ENCODE measurements at places on chromosomes 4 and X.
A peak's percentile ranks its signal among the peaks of the same experiment; 100 is the strongest.

DNA sequence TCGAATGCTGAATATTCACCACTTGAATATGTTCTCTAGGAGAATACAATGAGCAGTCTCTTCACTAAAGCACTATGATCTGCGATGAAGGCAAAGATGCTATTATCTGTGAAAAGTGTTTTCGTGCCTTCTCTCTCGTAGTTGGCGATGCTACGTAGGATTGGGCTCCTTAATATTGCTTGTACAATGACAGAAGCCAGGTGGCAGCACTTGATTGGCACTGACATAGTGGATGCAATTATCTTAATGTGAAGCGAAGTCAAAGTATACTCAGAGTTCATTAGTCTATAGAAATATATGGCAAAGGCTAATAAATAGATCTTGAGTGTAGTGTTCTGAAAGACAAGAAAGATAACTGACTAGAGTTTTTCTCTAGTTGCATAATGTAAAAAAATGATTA is 1135.7 kb upstream of the AGA start:
- DNase-seq, result no peak

- DNase-seq, result no peak
These were observed 18.4 kb upstream of the CWH43 start for GRCh38 chr4:48967631-48968030.

GRCh38 chr4:101259876-101260275 is 87.5 kb downstream of the PPP3CA start:
- DNase-seq, result no peak

- no peak for DNase-seq
These were observed 9.9 kb downstream of the CENPC start for GRCh38 chr4:67535280-67535840.

GRCh38 chr4:10977534-10977933 is 293.0 kb upstream of the CLNK start:
- DNase-seq, result no peak

DNA sequence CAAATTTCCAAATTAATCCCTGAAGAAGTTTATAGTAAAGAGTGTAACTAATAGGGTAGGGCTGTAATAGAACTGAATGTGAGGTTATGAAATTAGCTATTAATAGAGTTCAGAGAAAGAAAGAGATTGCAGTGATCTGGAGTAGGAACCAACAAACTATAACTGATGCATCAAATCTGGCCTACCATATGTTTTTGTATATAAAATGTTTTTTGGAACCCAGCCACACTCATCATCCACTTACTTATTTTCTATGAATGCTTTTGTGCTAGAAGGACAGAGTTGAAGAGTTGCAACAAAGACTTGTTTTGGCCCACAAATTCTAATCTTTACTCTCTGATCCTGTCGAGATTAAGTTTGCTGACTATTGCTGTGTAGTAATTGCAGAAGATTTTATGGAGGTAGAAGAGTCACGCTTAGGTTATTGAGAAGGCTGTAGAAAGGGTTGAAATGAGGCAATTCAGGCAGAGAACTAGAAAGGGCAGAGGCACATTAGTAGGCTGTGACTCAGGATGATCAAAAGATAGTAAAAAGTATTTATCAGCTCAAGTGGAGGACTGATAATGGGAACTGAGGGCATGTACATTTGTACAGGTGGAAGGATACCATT is 298.7 kb upstream of the EMCN start:
- DNase-seq, result no peak

GRCh38 chr4:13523105-13523477 is 21.2 kb downstream of the NKX3-2 start:
- no peak for DNase-seq

DNA sequence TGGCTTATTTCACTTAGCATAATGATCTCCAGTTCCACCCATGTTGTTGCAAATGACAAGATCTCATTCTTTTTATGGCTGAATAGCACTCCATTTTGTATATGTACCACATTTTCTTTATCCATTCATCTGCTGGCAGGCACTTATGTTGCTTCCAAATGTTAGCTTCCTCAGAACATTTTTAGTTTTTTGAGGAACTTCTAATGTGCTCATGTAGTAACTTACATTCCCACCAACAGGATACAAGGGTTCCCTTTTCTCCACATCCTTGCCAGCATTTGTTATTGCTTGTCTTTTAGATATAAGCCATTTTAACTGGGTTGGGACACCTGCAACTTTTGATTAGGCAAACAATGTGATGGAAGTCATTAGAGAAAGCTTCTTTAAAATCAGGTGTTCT is 454.2 kb downstream of the NLGN4X start:
- no peak for DNase-seq

GRCh38 chr4:146110871-146111485 is 64.5 kb upstream of the LSM6 start:
- no peak for DNase-seq

DNA sequence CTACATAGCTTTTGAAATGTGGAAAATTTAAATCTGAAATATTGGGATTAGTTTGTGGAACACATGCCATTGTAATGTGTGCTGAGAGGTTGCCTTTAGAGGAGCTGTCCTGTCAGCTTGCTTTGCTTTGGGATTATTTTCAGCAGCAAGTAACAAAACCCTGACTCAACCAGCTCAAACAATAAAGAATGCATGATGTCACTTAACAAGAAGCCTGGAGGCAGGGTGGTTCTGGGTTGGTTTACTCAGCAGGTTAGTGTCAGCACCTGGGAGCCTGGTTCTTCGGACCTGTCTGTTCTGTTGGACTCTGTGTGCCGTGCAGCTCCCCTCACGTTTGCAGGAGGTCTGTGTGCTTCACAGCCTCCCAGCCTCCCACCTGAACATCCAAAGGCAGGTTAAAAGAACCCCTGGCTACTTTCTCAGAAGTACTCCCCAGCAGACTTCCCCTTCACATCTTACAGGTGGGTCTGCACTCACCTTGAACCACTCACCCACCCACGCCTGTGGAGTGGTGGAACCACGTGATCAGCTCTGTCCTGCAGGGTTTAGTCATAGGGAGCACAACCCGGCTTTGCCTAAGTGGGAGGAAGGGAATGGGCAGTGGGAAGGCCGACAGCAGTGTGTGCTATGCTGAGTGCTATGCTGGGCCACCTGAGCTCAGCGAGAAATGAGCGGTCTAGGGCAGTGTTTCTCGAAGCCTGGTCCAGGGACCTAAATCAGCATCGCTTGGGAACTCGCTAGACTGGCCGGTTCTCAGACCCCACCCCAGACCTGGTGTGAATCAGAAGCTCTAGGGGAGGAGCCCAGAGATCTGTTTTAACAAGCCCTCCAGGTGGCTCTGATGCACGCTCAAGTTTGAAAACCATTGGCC is 20.4 kb downstream of the TMEM131L start:
- DNase-seq, result no peak

GRCh38 chr4:119284876-119285780 is 36.8 kb downstream of the FABP2 start:
- no peak for DNase-seq

DNA sequence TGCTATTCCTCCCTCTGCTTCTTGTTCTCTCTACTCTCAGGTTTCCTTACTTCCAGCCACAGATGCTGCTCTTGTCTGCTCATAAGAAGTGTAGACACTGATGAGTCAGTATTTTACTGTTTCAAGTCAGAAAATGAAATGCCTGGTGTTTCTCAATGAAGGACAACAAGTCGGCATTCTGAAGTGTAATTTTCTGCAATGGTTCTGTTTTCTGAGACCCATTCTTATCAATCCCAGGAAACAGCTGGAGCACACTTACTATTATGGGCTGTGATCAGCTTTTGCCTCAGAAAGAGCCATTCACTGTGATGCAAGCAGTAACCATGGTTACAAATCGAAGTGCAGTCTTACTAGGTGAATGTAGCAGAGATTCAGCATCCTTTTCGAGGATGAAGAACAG is 42.0 kb downstream of the SLC4A4 start:
- no peak for DNase-seq

DNA sequence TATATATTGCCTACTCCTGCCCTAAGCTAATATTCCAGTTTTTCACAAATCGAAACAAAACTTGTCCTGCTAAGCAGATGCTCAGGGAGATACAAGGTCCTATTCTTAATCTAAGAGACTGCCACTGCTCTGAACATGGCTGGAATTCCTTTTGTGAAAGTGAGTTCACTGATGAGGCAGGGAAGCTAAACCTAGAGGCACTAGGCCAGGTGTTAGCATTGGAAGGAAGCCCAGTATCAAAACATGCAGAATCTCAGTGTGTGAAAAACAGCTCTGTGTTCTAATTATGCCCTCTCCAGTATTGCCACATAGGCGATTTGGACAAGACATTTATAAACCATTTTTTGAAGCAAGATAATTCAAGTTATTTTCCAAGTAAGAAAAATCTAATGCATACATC is 47.6 kb downstream of the ABCG2 start:
- no peak for DNase-seq

- no peak for DNase-seq
These were observed 871.7 kb downstream of the FAM133A start for GRCh38 chrX:94545722-94546121.

GRCh38 chr4:90328558-90328957 is 201.4 kb downstream of the CCSER1 start:
- no peak for DNase-seq

DNA sequence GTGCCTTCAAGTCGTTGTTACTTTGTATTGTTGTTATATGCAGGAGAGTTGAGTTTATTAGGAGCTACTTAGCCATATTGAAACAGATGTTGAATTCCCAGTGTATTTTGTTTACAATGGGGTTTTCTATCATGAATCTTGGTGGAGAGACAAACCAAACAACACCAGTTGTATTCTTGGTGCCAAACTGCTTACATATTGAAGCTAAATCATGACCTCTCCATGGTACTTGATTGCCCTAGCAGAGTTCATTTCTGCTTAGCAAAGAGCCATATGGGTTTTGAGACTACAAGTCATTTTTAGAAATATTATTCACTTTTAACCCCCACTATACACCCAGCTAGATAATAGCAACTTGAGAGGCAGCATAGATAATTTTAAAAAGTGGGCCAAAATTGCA is 85.4 kb downstream of the ADGRG4 start:
- no peak for DNase-seq

- no peak for DNase-seq
These were observed 12.8 kb downstream of the SMIM10L2A start for GRCh38 chrX:135434258-135435138.

- DNase-seq, result no peak
These were observed 14.8 kb downstream of the STK32B start for GRCh38 chr4:5066101-5066500.

DNA sequence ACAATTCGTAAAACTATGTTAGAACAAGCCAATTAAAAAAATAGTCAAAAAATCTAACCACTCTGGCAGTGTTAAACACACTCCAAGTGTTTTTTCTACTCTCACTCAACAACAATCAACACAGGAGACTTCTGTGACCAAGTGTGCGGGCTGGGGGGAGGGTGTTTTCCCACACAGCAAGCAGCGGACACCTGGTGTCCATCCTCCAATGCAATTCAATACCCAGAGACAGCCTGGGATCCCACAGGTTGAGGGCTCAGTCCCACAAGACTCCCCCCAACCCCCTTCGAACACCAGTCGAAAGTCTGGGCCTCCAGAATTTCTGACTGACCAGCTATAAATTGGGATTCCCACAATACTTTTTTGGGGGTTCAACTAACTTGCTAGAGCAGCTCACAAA is 8.3 kb upstream of the PIM2 start:
- no peak for DNase-seq

GRCh38 chrX:73785493-73785892 is 222.5 kb downstream of the CHIC1 start:
- DNase-seq, result no peak

DNA sequence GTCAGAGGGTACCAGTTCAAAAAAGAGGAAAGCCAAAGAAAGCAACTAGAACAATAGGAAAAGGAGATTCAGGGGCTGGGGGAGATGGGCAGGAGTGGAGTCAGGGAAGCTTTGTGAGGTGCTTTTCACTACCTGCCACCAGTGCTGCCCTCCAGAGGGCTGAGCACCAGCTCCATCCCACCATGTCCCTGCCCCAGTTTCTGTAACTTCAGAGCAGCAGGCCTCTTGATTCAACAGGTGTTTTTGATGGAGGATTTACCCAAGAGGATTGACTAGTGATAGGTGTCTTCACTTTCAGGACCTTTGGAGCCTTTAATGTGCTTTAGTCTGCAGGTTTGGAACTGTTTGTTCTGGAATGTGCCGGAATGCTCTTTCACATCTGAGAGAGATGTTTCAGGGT is 12.1 kb downstream of the KIT start:
- DNase-seq, result no peak

GRCh38 chr4:175307326-175307725 is 389.2 kb downstream of the ADAM29 start:
- DNase-seq, result no peak

- no peak for DNase-seq
These were observed 60.8 kb upstream of the MSANTD1 start for GRCh38 chr4:3188118-3188517.

GRCh38 chrX:16484338-16484737 is 165.6 kb upstream of the S100G start:
- peak; percentile 37 for DNase-seq

DNA sequence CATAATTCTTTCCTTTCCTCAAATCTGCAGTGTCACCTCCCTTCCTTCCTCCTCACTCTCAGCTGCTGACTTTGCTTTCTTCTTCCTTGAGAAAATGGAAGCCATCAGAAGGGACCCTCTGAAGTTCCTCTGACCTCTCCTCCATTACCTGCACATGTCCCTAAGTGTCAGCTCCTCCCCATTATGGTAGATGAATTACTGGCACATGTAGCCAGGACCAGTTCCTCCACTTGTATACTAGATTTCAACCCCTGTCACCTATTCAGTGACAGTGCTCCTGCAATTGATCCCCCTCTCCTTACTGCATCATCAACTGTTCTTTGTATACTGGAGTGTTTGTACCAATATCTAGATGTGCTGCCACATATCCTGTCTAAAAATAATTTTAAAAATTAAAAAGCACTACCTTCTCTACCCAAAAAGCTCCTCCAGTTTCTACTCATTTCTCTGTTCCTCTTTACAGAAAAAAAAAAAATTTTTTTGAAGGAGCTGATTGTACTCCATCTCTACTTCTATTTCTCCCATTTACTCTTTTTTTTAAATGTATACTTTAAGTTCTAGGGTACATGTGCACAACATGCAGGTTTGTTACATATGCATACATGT is 78.6 kb downstream of the CLCN5 start:
- DNase-seq, result no peak

DNA sequence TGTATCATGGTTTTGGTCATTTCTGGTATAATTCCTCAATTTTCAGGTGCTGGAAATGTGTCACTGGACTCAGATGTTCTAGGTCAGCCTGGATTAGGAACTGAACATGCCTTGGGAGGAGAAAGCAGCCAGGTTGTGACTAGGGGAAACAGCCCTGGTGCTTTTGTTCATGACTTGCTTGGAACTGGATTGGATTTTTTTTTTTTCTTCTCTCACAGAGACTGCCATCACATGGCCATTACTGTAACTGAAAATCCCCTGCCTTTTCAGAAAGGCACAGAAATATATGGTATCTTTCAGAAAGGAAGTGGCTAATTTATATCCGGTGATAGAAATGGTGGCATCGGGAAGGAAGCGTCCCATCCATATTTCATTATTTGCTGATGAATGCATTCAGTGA is 34.6 kb downstream of the SEPTIN11 start:
- no peak for DNase-seq

GRCh38 chr4:81694176-81694913 is 222.6 kb upstream of the RASGEF1B start:
- no peak for DNase-seq

All from AG09319 (cell line).